PC-9 (cell line): ENCODE measurements at places on chromosomes 2 and 18. TPM values are rescaled to one million over a fixed set of nuclear protein-coding genes. Genes with fewer than 3 reads are reported as not detected.

DNA sequence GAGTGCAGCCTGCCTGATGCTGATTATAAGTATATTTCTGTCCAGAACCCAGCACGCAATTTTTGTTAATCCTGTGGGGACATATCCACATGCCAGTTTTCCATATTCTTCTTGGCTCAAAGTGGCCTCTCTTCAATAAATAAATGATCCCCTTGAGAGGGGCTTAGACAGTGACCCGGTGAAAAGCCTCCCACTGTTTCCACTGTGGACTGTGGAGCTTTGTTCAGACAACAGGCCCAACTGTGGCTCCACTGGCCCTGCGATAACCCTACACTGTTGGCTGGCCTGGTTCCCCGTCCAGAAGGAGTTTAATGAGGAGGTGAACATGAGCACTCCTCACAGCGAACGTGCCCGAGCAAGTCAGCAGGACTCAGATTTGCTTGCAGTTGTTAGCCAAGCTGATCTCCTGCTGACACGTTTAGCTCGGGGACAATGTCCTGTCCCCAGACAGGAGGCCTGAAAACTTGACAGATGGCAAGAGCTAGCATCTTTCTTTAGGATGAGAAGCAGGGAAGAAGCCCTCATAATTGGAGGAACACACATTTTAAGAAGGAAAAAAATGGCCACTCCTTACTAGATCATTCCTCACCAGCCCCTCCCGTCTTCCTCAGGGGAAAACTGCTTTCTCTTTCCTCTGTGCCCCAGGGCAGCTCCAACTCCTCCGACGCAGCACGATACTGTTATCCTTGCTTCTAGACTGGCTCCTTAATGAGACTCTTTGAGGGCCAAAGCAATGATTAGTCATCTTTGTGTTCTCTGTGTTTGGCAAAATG, 20.0 kb upstream of the MTCL1 start:
- no peaks in the 10 kb centered on the region for H3K4me1 ChIP-seq
- no peaks in the 10 kb centered on the region for H3K27me3 ChIP-seq
- no peak for DNase-seq
- no peak overlapping the region for H3K27ac ChIP-seq
- no peaks in the 10 kb centered on the region for H3K36me3 ChIP-seq

Gene SFTPB
- not detected in 2 replicates for total RNA-seq

DNA sequence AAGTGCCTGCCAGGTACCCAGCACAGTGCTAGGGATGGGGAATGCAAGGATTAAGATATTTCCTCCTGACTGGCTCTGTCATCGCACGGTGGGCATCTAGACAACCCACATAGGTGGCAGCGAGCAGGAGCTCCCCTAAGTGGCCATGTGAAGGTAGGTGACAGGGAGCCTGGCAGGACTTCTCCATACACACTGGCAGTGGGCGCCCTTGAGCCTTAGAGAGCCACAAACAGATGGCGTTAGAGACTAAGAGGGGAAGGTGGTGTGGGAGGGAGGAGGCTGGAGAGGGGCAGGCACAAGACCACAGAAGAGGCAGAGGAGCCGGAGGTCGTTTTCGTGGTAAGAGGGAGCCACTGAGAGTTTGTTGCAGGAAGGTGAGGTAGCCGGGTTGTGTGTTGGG, 15.2 kb downstream of the PRELID3A start:
- H3K27ac ChIP-seq, result no peak overlapping the region
- H3K27me3 ChIP-seq, result no peaks in the 10 kb centered on the region
- no peak overlapping the region for H3K4me3 ChIP-seq
- no peaks in the 10 kb centered on the region for H3K36me3 ChIP-seq
- H3K4me1 ChIP-seq, result no peaks in the 10 kb centered on the region

GRCh38 chr2:109434351-109434750, 179.4 kb downstream of the SEPTIN10 start:
- no peaks in the 10 kb centered on the region for H3K36me3 ChIP-seq
- no peak for DNase-seq
- H3K4me3 ChIP-seq, result no peak overlapping the region
- H3K27me3 ChIP-seq, result no peaks in the 10 kb centered on the region
- H3K4me1 ChIP-seq, result no peaks in the 10 kb centered on the region

GRCh38 chr2:226440127-226440918, 359.3 kb downstream of the IRS1 start:
- H3K27me3 ChIP-seq, result no peaks in the 10 kb centered on the region
- no peaks in the 10 kb centered on the region for H3K4me1 ChIP-seq
- DNase-seq, result no peak
- no peaks in the 10 kb centered on the region for H3K36me3 ChIP-seq

GRCh38 chr2:71878626-71879508, 268.8 kb downstream of the CYP26B1 start:
- H3K27ac ChIP-seq, result no peak overlapping the region
- no peaks in the 10 kb centered on the region for H3K27me3 ChIP-seq
- no peak for DNase-seq
- H3K36me3 ChIP-seq, result no peaks in the 10 kb centered on the region

DNA sequence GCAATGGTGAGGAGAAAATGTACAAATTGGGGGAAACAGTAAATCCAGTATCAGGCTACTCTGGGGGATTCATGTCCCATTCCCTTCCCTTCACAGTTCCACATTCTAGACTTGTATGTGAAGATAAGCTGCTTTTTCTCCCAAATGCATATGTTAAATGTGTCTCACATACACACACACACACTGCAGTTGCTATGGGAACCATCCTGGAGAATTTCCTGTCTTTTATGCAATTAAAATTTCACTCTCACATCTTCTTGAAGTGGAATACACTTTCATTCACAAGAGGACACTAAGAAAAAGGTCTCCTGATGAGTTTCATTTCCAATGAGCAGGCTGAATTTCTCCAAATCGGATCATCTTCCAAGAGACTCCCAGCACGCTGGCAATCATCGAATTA, 366.0 kb downstream of the LRATD1 start:
- no peak for DNase-seq
- H3K36me3 ChIP-seq, result no peaks in the 10 kb centered on the region
- no peak overlapping the region for H3K27ac ChIP-seq

GRCh38 chr2:155839991-155840390, 492.5 kb downstream of the NR4A2 start:
- no peaks in the 10 kb centered on the region for H3K36me3 ChIP-seq
- no peaks in the 10 kb centered on the region for H3K4me1 ChIP-seq
- no peaks in the 10 kb centered on the region for H3K27me3 ChIP-seq

DNA sequence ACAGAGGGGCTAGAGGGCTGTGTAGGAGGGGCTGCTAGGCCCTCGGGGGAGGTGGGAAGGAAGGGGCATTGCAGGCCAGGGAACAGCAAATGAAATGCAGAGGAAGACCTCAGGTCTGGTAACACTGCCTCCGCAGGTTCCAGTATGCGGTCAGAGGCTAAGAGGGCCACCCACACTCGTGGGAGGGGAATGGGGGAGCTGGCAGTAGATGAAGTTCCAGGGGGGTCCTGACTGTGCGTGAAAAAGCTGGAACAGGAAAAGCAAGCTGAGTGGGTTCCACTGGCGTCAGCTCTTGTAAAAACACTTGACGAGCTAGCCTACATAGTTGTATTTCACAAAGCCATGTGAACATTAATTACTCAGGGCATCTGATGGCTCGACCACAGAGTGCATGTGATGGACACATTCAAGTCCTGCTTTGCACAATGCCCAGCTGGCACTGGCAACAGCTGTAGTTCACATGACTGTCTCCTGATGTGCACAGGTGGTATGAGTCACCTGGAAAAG, 29.0 kb upstream of the PTPN4 start:
- DNase-seq, result no peak
- peaks cover 5% of the 10 kb centered on the region; the same call in 1 of the 2 replicates for H3K27me3 ChIP-seq
- H3K36me3 ChIP-seq, result no peaks in the 10 kb centered on the region
- no peak overlapping the region for H3K4me3 ChIP-seq
- no peak overlapping the region for H3K27ac ChIP-seq

GRCh38 chr2:81942136-81942680, 1637.7 kb upstream of the LRRTM1 start:
- no peak overlapping the region for H3K27ac ChIP-seq
- H3K4me1 ChIP-seq, result no peaks in the 10 kb centered on the region
- H3K36me3 ChIP-seq, result no peaks in the 10 kb centered on the region
- H3K27me3 ChIP-seq, result no peaks in the 10 kb centered on the region
- DNase-seq, result no peak

GRCh38 chr2:41722668-41723369, 325.0 kb upstream of the PKDCC start:
- H3K4me1 ChIP-seq, result no peaks in the 10 kb centered on the region
- H3K4me3 ChIP-seq, result no peak overlapping the region
- H3K27me3 ChIP-seq, result no peaks in the 10 kb centered on the region
- no peak for DNase-seq
- no peak overlapping the region for H3K27ac ChIP-seq
- H3K36me3 ChIP-seq, result no peaks in the 10 kb centered on the region
